Activated CD4-positive, alpha-beta memory T cell treated with anti-CD3 and anti-CD28 coated beads for 36 hours (primary cell): ENCODE measurements at places on chromosomes 2 and 18.

GRCh38 chr2:70596293-70596692 is 42.7 kb upstream of the TGFA start:
- no peak overlapping the region for H3K4me3 ChIP-seq
- H3K27me3 ChIP-seq = no peaks in the 10 kb centered on the region
- H3K36me3 ChIP-seq = no peaks in the 10 kb centered on the region

DNA sequence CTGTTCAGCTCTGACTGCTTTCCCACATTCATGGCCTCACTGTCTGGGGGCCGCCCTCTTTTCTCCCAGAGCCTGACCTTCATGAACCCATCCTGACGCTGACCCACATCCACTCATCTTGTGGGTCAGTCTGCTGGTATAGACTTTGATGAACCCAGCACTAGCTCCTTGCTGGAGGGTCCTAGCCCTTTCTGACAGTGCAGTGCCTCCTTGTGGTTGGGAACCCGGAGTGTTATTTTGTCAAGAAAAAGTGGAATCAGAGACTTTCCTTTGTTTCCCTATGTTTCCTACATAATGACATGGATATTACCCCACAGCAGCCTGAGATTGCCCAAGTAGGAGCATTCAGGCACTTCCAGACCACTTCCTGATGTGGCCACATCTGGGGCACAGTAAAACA is 19.3 kb upstream of the OSR1 start:
- DNase-seq = no peak
- no peak overlapping the region for H3K27ac ChIP-seq
- no peaks in the 10 kb centered on the region for H3K36me3 ChIP-seq
- H3K4me1 ChIP-seq = no peaks in the 10 kb centered on the region

- H3K27ac ChIP-seq = no peak overlapping the region
- H3K36me3 ChIP-seq = no peaks in the 10 kb centered on the region
- DNase-seq = no peak
- no peaks in the 10 kb centered on the region for H3K27me3 ChIP-seq
- H3K4me1 ChIP-seq = peaks cover 12% of the 10 kb centered on the region
These were observed 512.4 kb upstream of the ID2 start for GRCh38 chr2:8169443-8169842.

DNA sequence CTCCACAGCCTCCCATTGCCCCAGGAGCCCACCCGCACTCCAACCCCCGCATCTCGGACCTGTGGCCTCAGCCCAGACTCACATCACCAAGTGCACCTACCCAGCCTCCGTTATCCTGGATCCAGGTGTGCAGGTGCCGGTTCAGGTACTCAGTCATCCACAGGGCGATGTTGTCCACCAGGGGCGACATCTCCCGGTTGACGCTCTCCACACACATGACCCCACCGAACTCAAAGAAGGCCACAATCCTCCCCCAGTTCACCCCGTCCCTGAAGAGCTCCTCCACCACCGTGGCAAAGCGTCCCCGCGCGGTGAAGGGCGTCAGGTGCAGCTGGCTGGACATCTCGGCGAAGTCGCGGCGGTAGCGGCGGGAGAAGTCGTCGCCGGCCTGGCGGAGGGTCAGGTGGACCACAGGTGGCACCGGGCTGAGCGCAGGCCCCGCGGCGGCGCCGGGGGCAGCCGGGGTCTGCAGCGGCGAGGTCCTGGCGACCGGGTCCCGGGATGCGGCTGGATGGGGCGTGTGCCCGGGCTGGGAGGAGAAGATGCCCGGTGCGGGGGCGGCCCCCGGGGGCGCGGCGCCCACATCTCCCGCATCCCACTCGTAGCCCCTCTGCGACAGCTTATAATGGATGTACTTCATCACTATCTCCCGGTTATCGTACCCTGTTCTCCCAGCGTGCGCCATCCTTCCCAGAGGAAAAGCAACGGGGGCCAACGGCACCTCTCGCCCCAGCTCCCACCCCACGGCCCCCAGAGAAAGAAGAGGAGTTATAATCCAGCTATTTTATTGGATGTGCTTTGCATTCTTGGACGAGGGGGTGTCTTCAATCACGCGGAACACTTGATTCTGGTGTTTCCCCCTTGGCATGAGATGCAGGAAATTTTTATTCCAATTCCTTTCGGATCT is 1.3 kb downstream of the BCL2 start:
- peak overlapping the region; percentile 94 for H3K4me3 ChIP-seq
- peaks cover 46% of the 10 kb centered on the region for H3K4me1 ChIP-seq
- DNase-seq = peak; percentile 93
- H3K36me3 ChIP-seq = peaks cover 51% of the 10 kb centered on the region
- peak overlapping the region; percentile 93 for H3K27ac ChIP-seq

DNA sequence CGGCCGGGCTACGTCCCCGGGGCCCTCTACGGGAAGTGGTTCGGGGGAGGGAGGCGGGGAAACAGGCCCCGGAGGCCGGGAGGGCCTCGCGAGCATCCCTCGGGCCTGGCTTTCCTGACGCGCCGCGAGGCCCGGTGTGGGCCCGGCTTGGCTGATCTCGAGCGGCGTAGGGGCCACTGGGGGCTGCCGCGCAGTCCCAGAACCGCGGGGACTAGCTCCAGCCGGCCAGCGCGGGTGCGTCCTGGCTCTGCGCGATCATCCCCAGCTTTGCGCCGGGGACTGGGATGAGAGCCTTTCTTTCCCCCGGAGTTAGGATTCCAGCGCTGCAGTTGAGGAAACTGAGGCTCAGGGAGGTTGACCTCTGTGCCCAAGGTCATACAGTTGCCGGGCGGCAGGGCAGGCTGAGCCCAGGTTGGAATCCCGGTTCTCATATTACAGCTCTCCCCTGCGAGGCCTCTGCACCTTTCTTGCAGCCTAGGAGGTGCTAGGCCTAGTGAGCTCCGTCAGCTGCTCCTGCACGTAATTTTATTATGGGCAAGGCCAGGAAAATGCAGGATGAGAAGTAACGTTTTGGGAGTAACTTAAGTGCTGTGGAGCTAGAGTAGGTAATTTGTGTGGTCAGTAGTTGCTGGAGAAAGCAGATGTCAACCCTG is 501 bp downstream of the LPIN1 start:
- peak overlapping the region; percentile 85 for H3K4me3 ChIP-seq
- peak overlapping the region; percentile 83 for H3K27ac ChIP-seq
- H3K4me1 ChIP-seq = peaks cover 80% of the 10 kb centered on the region
- no peaks in the 10 kb centered on the region for H3K27me3 ChIP-seq

GRCh38 chr2:163592954-163593622 is 142.7 kb downstream of the FIGN start:
- no peaks in the 10 kb centered on the region for H3K4me1 ChIP-seq
- H3K4me3 ChIP-seq = no peak overlapping the region
- H3K36me3 ChIP-seq = no peaks in the 10 kb centered on the region
- H3K27me3 ChIP-seq = no peaks in the 10 kb centered on the region
- no peak overlapping the region for H3K27ac ChIP-seq
- DNase-seq = no peak

GRCh38 chr2:147025646-147026585 is 818.9 kb upstream of the ACVR2A start:
- no peaks in the 10 kb centered on the region for H3K4me1 ChIP-seq
- H3K36me3 ChIP-seq = no peaks in the 10 kb centered on the region
- no peak for DNase-seq
- H3K4me3 ChIP-seq = no peak overlapping the region

GRCh38 chr18:7170292-7170691 is 52.7 kb upstream of the LAMA1 start:
- no peak overlapping the region for H3K4me3 ChIP-seq
- no peaks in the 10 kb centered on the region for H3K4me1 ChIP-seq
- no peak overlapping the region for H3K27ac ChIP-seq
- H3K36me3 ChIP-seq = no peaks in the 10 kb centered on the region

DNA sequence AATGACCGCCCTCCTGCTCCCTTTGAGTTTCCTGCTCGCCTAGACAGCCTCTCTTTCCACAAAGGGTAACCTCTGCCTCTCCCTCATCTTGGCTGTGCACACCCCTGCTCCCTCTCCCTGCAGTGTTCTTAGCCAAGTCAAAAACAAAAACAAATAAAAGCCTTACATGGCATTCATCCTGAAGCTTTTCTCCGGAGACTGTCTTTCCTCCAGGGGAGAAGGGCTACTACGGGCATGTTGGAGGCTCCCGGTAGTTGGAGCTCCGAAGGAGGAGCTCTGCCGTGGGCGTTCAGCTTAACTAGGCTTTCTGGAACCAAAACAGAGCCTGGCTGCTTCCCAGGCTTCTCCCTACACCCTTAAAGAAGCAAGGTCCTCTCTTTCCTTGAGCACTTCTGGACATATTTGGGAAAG is 104.2 kb downstream of the TPGS2 start:
- H3K27ac ChIP-seq = no peak overlapping the region
- no peaks in the 10 kb centered on the region for H3K4me1 ChIP-seq

GRCh38 chr2:157872791-157873190 is 3.3 kb downstream of the ACVR1 start:
- H3K27ac ChIP-seq = no peak overlapping the region
- no peaks in the 10 kb centered on the region for H3K27me3 ChIP-seq
- DNase-seq = no peak
- peaks cover 74% of the 10 kb centered on the region for H3K4me1 ChIP-seq
- H3K36me3 ChIP-seq = no peaks in the 10 kb centered on the region
- H3K4me3 ChIP-seq = no peak overlapping the region

DNA sequence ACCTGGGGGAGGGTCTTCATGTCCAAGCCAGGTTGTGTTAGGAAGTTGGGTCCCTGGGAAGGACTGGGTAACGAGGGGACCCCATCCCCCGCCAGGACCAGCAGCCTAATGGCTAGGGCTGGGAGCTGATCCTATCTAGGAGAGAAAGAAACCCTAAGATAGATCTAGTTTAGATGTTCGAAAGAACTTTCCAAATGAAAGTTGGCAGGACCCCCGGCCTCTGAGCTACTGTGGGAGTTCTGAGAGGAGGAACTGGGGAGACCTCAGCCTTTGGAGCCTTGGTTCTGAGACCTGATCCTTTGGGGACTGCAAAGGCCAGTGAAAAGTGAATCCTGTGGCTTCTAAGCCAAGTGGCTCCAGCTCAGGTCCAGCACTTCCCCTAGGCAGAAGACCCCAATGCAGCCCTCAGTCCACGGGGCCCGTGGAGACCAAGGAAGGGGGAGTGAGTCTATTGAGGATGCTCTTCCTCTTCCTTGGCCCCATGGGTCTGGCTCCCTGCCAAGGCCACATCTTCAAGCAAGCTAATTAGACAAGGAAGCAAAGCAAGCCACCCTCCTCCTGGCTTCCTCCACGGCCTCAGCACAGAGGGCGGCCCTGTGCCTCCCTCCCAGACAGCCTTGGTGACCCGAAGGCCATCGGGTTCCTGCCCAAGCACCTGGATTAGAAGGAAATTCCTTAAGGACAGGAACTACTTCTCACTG is 23.5 kb downstream of the CCT7 start:
- no peak overlapping the region for H3K4me3 ChIP-seq
- H3K27ac ChIP-seq = no peak overlapping the region
